Forelimb muscle (tissue), 1 donor: ENCODE measurements at places on chromosomes 12 and 14. TPM values are rescaled to one million over a fixed set of nuclear protein-coding genes. Genes with fewer than 3 reads are reported as not detected.

DNA sequence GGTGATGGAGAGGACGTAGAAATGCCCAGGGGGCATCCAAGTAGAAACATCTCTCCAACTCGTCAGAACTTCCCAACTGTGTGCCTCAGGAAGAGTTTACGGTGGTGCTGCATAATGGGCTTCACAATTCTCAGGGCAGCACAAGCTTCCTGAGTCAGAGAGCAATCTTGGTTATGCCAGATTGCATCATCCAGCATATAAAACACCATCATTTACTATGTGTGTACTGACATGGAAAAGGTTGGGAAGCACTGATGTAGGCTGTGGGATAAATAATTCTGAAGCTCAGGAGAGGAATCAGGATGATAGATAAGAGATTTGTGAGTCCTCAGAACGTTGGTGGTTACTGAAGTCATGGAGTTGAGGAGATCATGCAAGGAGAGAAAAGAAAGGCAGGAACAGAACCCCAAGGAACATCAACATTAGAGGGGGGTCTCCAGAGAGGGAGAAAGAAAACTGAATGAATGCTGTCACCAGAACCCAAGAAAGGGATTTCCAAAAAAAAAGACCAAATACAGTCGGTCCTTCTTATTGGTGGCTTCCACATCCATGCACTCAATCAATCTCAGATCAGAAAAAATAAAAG lies 4.7 kb upstream of the NCKAP5L start:
- no peak for DNase-seq

DNA sequence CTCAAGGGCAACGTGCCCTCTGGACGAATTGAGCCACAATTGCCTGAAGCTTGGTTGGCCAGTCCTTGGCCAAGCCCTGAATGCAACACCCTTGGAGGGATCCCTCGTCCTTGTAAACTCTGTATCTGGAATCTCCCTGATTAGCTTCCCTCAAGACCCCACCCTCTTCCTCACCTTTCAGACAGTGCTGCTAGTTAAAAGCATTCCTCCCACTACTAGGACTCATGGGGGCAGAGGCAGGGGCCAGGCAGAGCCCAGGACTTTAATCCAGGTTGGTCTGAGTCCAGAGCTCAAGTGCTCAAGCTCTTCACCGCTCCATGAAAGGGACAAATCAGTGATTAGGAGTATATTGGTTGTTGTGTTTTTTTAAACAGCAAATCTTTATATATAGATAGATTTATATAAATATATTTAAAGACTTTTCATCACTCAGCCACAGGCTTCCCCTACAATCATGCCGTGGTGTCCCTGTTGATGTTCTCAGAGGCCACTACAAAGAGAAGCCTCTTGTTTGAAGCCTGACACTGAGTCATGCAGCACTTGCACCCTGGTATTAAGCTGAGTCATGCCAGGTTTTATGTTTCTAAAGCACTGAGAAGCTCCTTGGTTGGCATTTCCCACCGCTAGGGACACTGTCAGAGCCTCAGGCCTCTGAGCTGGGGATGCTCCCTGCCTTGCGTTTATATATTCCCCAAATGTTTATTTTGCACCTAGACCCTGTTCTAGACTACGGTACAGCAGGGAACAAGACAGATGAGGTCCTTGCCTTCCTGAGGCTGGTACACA lies 53.8 kb upstream of the GSC start:
- no peak for DNase-seq

GRCh38 chr14:96224480-96225096 lies 19.9 kb downstream of the BDKRB2 start:
- no peak for DNase-seq

- DNase-seq: no peak
These were observed 25.4 kb downstream of the AP5M1 start for GRCh38 chr14:57293866-57294837.

The PIK3C2G gene
- 0.08 TPM for polyA plus RNA-seq

The FANCM gene
- polyA plus RNA-seq: 6.1 TPM

- DNase-seq: no peak
These were observed 130.0 kb upstream of the BTG1 start for GRCh38 chr12:92275443-92276154.

- no peak for DNase-seq
These were observed 341.8 kb downstream of the GLT1D1 start for GRCh38 chr12:129195081-129195480.

GRCh38 chr12:108693751-108694150 lies 37.6 kb downstream of the CORO1C start:
- DNase-seq: no peak

- DNase-seq: no peak
These were observed 209.3 kb upstream of the PPFIA2 start for GRCh38 chr12:81968421-81968820.
